ENCODE measurements at places on chromosomes 7 and 10.

GRCh38 chr7:92246360-92247101 lies 757 bp downstream of the ANKIB1 start:
- DNase-seq: peak; percentile 4

DNA sequence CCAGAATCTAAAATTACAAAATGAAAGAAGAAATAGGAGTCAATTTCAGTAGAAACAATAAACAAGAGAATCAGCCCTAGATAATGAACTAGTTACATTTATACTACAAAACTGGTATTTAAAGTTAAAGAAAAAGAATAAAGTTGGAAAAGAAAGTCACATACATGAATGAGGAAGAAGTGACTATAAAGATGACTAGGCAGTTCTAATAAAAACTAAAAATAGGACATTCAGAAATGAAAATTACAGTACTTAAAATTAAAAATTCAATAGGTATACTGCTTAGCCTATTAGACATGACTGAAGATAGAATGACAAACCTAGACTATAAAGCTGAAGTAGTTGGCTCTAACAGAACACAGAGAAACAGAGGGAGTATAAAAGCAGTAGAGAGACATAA lies 108.8 kb downstream of the AHR start:
- DNase-seq: no peak

- no peak for DNase-seq
These were observed 8.0 kb downstream of the CCDC186 start for GRCh38 chr10:114166043-114166442.

DNA sequence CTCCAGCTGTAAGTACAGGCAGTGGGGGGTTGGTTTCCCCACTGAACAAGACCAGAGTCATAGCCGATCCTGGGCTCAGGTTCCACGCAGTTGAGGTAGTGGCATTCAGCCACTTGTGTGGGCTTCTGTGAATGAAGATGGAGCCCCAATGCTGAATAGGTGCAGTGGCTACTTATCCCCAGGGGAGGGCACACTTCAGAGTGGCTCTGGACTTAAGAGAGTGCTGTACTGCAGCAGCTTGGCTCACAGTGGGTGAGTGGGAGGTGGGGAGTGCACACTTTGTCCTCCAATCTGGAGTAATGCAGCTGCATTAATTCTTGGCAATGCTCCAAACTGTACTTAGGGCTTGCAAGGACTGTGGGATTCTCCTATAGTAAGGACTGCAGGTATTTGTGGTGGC lies 81.9 kb downstream of the BUB3 start:
- DNase-seq: no peak

DNA sequence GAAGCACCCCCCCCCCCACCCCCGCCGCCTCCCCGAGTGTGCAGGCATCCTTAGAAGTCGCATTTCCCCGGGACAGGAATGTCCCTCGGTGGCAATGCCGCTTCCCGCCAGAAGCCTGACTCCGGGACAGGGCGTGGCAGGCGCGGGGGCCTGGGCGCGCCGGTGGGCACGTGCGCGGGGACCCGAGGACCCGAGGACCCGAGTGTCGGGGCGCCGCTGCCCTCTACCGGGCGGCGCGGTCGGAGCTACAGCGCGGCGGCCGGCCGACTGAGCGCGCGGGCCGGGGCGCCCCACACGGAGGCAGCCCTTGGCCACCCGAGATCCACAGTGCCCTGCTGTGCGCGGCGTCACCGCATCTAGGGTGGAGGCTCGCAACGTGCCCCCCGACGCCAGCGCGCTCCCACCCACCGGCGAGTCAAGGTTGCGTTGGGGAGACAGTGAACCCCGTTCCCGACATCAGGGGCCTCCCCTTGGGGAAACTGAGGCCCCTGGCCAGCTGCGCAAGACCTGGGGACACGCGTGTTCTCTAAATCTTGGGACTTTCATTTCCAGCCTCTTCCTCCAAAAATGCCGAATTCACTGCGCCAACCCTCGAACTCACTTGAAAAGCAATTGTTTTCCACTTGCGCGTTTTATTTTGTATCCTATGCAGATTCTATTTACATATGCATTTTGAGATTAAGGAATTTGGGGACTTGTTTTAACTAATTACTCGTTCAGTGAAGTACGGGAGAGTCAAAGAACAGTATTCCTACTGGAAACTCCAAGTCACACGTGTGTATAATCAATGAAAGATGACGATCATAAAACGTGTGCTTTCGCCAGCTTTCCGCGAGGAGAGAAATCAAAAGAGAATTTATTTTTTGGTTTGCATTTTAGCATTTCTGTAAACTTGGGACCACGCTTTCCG lies 3.1 kb upstream of the CUX1 start:
- DNase-seq: peak; percentile 49

GRCh38 chr7:28986028-28986764 lies 28.1 kb upstream of the TRIL start:
- DNase-seq: no peak

DNA sequence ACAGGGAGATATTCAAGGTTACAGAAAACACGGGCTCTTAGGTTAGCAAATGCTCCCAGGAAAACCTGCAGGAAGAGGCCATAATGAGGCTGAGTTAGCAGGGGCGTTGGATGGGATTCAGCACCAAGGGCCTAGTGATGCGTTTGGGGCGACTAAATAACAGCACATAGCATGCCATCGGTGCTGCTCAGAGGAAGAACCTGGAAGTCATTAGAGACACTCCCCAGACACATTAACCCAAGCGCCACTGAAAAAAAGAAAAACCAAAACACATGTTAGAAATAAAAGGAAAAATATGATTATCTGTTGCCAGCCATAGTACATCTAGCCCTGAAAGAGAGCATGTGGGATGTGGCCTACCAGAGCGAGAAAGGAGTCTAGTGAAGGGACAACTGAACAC lies 28.8 kb upstream of the OPALIN start:
- DNase-seq: no peak

GRCh38 chr7:131196803-131197202 lies 130.9 kb upstream of the MKLN1 start:
- DNase-seq: no peak

DNA sequence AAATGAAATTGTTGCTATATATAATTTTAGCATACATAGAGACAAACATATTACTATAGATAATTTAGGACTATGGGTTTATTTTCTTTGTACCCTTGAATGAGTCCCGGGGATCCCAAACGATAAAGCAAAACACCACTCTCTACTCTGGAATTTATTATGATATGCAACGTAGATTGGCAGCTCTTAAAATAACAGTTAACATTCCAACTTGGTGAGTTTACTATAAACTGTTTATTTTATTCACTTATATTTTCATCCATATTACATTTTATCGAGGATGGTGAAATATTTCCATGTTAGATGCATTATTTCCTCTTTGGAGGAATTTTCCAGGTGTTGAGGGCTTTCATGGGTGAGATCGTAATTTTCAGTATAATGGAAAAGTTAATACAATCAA lies 138.7 kb upstream of the DGKB start:
- DNase-seq: no peak

DNA sequence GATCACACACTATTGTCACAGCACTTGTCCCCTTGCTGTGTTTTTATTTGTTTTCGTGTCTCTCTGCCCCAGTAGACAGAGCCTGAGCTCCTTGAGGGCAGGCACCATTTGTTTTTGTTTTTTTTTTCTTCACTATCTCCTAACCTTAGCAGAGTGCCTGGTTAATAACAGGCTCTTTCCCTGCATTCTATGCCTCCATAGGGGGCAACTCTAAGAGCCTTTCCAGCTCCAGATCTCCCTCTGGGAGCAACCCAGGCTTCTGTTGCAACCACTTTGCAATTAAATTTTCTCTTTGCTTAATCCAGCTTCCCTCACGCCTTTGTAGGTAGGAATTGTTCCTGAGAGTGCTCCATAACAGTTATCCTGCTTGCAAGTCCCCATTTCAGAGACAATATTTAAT lies 148.4 kb downstream of the PLXDC2 start:
- no peak for DNase-seq

DNA sequence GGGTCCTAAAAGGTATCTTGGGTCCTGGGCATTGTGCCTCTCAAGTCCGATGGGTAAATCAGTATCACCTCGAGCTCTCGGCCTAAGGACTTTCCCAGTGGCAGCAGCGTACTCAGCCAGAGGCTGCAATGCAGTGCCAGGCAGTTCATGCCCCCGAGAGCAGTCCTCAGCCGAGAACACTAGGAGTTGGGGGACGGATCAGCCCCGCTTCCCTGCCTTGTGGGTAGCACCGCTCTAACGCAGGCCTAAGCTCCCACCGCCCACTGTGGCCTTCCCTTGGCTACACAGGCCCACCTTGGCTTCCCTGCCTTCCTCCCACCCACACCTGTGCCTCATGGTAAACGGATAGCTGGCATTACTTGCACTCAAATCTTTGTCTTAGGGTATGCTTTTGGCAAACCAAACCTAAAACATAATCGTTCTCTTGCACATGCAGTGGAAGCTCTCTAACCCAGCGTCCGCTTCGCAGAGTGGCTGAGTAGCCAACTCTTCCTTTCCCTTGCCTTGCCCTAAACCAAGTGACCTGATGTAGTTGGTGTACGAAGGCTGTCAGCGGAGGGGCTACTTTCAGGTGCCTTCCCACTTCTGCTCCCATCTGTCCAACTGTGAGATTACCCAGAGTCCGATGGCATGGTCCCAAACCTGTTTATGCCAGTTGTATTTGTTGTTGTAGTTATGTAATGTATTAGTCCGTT lies 73.2 kb upstream of the CHST15 start:
- no peak for DNase-seq

- DNase-seq: no peak
These were observed 656.6 kb downstream of the LRMDA start for GRCh38 chr10:76088008-76088407.

- no peak for DNase-seq
These were observed 57.8 kb upstream of the FZD1 start for GRCh38 chr7:91206361-91206960.

- no peak for DNase-seq
These were observed 85.9 kb upstream of the KMT2C start for GRCh38 chr7:152521420-152522337.

- no peak for DNase-seq
These were observed 252.2 kb upstream of the CSTF2T start for GRCh38 chr10:51951601-51952000.

DNA sequence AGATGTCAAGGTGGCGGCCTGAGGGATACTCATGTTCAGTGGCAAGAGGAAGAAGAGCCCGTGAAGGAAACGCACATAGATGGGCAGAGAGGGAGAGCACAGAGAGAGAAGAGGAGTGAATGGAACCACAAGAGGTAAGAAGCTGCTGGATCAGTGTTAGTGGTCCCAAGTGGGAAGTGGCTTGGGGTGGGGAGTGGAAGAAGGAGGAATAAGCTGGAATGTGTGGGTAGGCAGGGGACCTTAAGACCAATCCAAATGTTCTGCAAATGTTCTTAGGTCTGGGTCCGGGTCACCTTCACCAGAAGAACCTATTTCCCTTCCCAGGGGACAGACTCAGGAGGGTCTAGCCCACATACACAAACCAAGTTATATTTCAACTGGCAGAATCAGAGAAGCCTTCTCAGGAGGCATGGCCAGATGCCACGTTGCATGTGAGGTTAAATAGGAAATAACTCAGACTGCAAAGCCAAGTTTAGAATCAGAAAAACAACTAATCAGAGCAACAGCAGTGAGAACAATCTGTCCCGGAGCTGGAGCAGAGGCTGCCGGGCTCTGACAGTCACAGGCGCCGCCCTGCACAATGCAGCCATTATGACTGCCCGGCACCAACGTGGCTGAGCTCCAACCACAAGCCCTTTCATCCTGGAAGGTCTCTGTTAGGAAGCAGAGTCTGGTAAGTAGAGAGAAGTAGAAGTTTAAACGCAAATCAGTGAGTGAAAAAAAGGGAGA lies 78.6 kb upstream of the ARMC3 start:
- DNase-seq: no peak

- DNase-seq: no peak
These were observed 171.1 kb downstream of the ADRA2A start for GRCh38 chr10:111247781-111248389.

DNA sequence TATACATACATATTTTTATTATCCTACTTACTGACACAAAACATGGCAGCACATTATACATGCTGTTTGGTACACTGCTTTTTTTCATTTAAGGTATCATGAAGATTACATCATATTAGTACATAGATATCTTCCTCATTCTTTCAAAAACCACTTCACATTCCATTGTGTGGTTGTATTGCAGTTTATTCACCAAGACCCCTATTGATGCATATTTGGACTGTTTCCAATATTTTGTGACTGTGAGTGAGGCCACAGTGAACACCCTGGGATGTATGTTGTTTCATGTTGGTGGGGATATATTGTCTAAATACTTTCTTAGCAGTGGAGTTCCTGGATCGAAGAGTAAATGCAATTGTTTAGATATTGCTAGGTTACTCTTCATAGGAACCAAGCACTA lies 39.0 kb downstream of the TFAM start:
- DNase-seq: no peak

DNA sequence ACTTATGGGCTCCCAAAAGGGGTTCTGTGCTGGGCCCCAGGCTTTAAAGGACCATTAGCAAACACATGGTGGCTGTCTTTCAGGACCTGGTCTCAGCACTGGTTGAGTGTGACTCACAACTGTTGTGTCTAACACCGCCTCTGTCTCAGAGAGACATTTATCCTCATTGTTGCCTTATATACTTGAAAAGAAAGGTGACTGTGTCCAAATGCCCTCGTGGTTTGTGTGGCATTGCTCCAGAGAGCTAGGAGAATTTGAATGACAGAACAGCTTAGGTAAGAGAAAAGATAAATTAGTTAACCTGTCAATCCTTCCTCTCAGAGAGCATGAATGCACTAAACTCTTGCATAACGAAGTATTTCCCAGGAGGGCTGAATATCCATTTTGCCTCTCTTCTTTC lies 14.5 kb upstream of the FAM13C start:
- DNase-seq: no peak

GRCh38 chr7:55733241-55734140 lies 129.1 kb downstream of the SEPTIN14 start:
- DNase-seq: no peak

DNA sequence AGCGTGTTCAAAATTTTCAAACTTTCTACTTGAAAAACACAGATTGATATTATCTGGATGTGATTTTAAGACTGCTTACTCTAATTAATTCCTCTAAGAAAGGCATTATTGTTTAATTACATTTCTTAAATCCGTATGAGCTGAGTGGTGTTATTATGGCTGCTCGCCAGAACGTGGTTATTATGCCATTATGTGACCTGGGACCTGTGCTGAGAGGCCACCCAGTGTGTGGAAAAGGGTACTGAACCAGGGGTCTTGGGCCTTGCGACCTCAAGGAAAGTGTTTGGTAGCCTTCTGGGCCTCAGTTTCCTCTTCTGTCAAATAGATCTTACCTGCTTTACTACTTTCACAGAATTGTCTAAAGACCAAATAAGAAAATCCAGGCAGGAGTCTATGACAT lies 15.4 kb downstream of the LGI1 start:
- no peak for DNase-seq

- DNase-seq: no peak
These were observed 350.5 kb upstream of the LRRTM3 start for GRCh38 chr10:66575251-66575855.

- no peak for DNase-seq
These were observed 139.4 kb downstream of the KCNMA1 start for GRCh38 chr10:77498210-77498609.

DNA sequence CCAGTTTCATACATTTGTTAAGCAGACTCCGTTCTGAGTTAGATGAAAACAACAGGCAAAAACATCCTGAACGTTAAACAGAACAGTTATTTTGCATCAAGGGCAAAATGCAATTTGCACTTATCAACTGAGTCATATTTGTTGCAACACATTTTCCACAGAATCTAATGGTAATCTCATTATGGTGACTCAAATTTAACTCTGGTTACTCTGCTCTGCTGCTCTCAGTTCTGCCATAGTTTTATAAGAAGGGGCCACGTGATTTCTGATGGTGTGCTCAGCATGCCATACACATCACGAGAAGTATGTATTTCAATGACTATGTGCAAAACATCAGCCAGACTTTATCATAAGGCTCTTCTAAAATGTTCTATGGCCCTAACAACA lies 148.8 kb downstream of the CHCHD3 start:
- no peak for DNase-seq

GRCh38 chr10:12042409-12042796 lies 206 bp downstream of the UPF2 start:
- peak; percentile 48 for DNase-seq
